ENCODE measurements at places on chromosomes 4 and X.

- no peak for DNase-seq
These were observed 162.0 kb downstream of the NKX6-1 start for GRCh38 chr4:84336964-84337705.

DNA sequence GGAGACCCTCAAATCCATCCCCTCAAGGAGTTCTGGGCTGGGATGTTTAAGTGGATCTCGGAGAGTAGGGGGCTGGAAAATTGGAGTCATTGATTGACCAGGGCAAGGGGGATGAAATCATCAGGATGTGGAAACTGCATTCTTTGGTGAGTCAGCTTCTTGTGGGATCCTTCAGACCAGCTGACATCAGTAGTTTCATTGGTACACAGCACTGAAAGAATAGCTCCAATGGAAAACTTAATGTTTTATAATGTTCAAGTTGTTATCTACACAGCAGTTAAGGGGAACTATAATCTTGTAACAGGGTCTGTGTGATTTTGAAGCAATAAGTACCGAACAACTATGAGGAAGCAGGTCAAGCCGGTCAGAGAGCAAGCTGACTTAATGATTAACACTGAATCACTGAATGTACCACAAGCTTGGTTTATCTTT, 506.1 kb downstream of the RPA4 start:
- DNase-seq, result no peak

DNA sequence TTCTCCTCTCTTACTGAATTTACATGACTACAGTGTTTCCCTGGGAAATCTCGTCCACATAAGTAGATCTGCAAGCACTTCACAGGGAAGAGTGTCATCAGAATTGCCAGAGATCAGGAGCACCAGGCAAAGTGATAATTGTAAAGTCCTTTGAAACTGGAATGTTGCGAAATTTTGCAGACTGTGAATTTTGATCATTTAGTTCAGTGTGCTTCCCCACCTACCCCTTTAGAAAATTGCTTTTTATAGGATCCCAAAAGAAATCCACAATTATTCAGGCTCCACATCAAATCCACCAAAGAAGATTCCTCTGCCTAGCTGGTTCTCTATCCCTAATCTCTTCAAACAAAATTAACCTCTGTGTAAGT, 10.2 kb downstream of the PTCHD1 start:
- no peak for DNase-seq

GRCh38 chr4:41281038-41281634, 24.4 kb downstream of the UCHL1 start:
- peak; percentile 84 for DNase-seq

DNA sequence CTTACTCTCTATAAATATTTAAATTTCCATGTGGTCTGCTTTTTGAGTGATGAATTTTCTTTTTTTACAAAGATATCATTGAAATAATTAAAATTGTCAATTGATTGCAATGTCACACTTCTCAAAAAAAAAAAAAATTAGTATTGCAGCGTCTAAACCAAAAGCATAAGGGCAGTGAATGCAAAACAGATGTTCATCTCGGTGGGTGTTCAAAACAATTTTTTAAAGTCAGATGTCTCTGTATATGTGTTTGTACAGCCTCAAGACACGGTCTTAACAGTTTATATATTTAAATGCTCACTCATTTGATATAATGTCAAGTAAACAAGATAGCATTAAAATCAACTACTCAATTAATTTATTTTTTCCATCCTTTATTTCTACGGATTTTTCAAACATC, 52.3 kb downstream of the PALLD start:
- no peak for DNase-seq

- no peak for DNase-seq
These were observed 623.1 kb upstream of the CPEB2 start for GRCh38 chr4:14379183-14379582.

- no peak for DNase-seq
These were observed 65.7 kb downstream of the BEX3 start for GRCh38 chrX:103441878-103442535.

DNA sequence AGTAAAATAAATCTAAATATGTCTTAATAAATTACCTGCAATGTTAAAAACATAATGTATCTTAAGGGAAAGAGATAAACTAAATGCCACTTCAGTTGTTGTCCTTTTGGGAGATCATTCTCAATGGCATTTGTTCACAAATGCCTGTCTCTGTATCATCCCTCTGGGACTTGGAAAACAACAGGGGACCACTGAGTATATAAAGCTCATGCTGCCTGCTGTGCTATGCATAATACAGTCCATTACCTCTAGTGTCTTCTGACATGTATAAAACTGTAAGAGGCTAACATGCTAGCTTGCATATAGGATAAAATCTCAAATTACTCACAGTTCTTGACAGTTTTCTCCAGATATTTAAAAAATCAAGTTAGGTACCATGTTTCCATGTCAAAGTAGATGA, 503.9 kb downstream of the PDHA2 start:
- no peak for DNase-seq

GRCh38 chr4:787561-787981, 38.4 kb downstream of the CPLX1 start:
- DNase-seq, result no peak

DNA sequence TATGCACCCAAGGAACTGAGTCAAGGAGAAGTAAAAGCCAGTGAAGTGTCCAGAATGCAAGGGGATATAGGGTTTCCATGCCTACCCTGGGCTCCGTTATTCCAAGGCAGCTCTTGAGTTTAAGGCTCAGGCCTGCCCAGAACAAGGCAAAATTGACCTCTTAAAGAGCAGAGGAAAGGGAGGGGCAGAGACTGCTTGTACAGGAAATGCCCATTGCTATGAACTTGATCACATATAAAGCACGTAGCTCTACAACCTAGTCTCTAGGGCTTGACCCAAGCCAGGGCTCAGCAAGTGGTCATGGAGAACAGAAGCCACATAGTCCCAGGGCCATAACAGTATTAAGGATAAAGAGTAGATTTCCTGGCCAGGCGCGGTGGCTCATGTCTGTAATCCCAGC, 58.2 kb upstream of the MSN start:
- no peak for DNase-seq

GRCh38 chr4:48796927-48797679, 17.0 kb upstream of the FRYL start:
- no peak for DNase-seq

GRCh38 chr4:67871867-67872266, 11.9 kb downstream of the TMPRSS11D start:
- no peak for DNase-seq

GRCh38 chr4:93578942-93579341, 249.6 kb upstream of the ATOH1 start:
- DNase-seq, result no peak

DNA sequence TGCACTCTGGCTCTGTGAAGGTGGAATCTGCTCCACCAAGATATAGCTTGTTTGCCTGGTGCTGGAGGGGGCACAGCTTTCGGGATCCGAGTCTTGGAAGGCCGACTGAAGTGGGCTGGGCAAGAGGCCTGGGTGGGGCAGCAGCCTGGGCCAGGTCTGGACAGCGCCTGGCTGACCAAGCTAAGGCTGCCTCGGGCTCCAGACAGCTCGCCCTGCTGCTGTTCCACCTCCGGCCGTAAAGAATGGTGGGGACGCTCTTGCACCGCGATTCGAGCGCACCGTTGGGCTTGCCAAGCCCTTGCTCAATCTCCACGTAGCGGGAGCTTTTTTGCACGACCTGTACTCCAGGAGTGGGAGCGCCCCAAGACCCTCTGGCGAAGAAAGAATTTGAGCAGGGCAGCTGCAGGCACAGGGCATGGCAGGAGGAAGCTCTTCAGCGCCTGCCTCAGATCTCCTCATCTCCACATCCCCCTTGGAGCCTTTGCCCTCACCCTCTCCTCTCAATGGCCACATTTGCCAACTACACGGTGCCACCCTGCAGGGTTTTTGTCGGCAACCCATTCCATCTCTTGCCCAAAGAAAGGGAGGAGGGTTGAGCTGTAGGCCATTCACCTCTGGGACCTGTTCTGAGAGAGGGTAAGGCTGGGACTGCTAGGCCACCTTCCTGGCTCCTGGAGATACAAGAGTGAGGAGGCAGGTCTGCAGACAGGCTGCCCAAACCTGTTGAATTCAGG, 18.9 kb downstream of the CNGA2 start:
- DNase-seq, result peak; percentile 36

GRCh38 chr4:154425514-154425913, 66.1 kb downstream of the DCHS2 start:
- no peak for DNase-seq

- DNase-seq, result no peak
These were observed 86.5 kb downstream of the SPCS3 start for GRCh38 chr4:176406297-176406696.

GRCh38 chrX:17547658-17548057, 172.7 kb downstream of the NHS start:
- DNase-seq, result no peak

GRCh38 chr4:37802068-37802666, 24.3 kb upstream of the PGM2 start:
- peak; percentile 15 for DNase-seq

- DNase-seq, result no peak
These were observed 79.3 kb upstream of the DYNLT3 start for GRCh38 chrX:37926700-37927099.

DNA sequence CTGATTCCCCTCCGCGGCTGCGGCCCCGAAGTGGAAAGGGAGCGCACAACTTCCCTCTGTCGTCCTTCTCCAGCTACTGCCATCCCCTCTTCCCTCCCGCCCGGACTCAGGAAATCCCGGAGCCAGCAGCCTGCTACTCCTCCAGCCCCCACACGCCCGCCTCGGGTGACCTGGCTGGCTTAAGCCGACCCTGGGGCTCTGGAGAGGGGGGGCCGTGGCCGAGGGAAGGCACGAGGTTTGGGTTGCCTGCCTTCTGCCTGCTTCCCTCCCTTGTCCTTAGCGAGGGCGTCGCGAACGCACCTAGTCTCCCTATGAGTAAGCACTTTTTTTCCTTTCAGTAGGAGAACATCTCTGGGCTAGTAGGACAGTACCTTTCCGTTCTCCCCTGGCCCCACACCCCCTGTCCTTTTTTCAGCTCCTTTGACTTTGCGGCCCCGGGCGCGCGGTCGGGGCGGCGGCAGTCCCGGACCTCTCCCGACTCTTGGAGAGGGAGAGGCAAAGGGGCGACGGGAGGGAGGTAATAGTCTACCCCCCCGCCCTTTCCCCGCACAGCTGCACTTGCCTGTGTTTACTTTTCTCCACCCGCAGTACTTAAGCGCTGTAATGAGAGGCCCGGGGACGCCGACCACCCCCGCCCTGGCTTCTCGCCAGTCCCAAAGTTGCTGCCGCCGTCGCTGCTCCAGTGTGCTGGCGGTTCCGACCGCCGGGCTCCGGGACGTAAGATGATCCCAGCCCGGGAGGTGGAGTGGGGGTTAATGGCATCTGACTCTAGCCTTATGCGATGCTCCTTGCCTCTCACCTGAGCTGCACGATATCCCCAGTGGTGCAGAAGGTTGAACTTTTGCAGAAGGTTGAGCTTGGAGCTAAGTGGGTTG, 868 bp downstream of the PLS3 start:
- DNase-seq, result peak; percentile 24

GRCh38 chr4:168541266-168541953, 44.6 kb downstream of the PALLD start:
- no peak for DNase-seq

GRCh38 chrX:352582-353314, 34.0 kb downstream of the PPP2R3B start:
- DNase-seq, result no peak

DNA sequence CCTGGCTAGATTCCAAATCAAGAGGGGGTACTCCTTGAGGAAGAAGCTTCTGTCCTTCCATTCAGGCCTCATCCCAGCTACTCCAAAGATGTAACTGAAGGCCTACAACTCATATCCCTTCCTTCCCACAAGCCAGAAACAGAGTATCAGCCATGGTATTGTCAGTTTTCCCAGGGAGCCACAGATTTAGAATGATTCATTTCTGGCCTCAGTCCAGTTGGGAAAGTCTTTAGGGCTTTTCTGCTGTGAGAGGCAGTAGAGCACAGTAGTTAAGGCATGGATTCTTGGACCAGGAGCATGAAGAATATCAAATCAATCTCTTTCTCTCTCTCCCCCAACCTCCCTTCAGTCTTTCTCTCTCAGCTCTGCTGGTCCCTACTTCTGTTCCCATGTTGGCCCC, 505.0 kb downstream of the BCOR start:
- DNase-seq, result no peak

- DNase-seq, result no peak
These were observed 57.8 kb downstream of the DCLK2 start for GRCh38 chr4:150136036-150136435.

- DNase-seq, result no peak
These were observed 11.8 kb downstream of the ZNF182 start for GRCh38 chrX:47992095-47992380.

GRCh38 chr4:186485561-186486062, 69.8 kb downstream of the MTNR1A start:
- DNase-seq, result peak; percentile 45

DNA sequence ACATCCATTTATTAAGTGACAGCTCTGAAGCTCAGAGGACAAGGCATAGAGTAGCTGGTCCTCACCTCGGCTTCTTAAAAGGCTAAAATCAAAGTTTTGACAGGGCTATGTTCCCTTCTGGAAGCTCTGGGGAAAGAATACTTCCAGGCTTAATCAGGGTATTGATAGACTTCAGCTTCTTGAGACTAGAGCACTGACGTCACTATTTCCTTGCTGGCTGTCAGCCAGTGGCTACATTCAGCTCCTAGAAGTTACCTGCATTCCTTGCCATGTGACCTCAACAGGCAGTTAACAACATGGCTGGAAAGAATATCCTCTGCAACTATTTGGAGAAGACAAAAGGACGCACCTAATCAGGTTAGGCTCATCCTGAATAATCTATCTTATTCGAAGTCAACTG, 1144.8 kb downstream of the ADGRL3 start:
- DNase-seq, result no peak

- DNase-seq, result no peak
These were observed 41.5 kb downstream of the TRIM2 start for GRCh38 chr4:153245775-153246174.

- DNase-seq, result no peak
These were observed 16.8 kb upstream of the NAT8L start for GRCh38 chr4:2042204-2042946.
